Motor neuron (in vitro differentiated cells): ENCODE measurements at places on chromosomes 4 and X.

- no peak for ATAC-seq
Measured at GRCh38 chrX:71638409-71638808, 20.1 kb upstream of the CXCR3 start.

- ATAC-seq: no peak
Measured at GRCh38 chrX:287670-288069, 6.5 kb downstream of the PLCXD1 start.

GRCh38 chr4:69775321-69775867 lies 15.0 kb upstream of the SULT1B1 start:
- ATAC-seq: no peak

GRCh38 chrX:39766085-39766726 lies 331.6 kb downstream of the BCOR start:
- peak; percentile 52 for ATAC-seq

- ATAC-seq: no peak
Measured at GRCh38 chrX:34578237-34578636, 78.8 kb downstream of the TMEM47 start.

DNA sequence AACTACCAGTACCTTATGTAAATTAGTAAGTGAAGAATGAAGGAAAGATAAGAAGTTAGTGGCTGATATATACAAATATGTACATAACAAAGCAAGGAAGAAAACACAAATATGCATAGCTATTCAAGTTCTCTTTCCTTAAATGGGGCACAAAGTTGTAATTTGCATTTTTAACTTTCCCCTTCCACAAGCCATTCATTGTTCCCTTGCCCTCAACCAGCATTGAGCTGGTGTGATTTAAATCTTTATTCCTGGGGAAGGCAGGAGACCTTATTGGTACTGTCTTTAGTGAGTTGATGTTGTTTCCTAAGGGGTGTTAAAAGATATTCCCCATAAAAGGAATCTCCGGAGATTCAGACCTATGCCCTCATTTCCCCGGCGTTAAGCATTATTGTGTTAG lies 735.3 kb downstream of the PCDH18 start:
- ATAC-seq: no peak
